ENCODE measurements at places on chromosomes 3 and 15.

- DNase-seq: no peak
Measured at GRCh38 chr15:73237910-73238309, 130.8 kb downstream of the HCN4 start.

DNA sequence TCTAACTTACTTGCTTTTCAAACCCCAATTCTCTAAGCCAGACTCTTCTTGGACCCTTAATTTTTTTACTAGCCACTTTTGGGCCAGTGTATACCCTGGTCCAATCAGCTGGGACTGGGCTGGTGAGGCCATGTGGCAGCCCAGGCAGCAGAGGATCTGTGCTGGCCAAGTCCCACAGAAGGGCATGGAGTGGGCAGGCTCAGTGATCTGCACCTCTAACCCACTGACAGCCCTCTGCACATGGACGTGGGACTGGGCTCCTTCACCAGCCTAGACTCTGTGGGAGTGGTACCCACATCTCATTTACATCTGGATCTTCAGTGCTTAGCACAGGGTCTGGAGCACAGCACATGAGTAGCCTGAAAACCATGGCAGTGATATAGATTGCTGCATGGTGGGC is 56.1 kb upstream of the PRR23C start:
- DNase-seq: no peak

- no peak for DNase-seq
Measured at GRCh38 chr3:111581403-111582119, 13.6 kb downstream of the ZBED2 start.

- no peak for DNase-seq
Measured at GRCh38 chr3:139264375-139264774, 79.4 kb upstream of the MRPS22 start.

DNA sequence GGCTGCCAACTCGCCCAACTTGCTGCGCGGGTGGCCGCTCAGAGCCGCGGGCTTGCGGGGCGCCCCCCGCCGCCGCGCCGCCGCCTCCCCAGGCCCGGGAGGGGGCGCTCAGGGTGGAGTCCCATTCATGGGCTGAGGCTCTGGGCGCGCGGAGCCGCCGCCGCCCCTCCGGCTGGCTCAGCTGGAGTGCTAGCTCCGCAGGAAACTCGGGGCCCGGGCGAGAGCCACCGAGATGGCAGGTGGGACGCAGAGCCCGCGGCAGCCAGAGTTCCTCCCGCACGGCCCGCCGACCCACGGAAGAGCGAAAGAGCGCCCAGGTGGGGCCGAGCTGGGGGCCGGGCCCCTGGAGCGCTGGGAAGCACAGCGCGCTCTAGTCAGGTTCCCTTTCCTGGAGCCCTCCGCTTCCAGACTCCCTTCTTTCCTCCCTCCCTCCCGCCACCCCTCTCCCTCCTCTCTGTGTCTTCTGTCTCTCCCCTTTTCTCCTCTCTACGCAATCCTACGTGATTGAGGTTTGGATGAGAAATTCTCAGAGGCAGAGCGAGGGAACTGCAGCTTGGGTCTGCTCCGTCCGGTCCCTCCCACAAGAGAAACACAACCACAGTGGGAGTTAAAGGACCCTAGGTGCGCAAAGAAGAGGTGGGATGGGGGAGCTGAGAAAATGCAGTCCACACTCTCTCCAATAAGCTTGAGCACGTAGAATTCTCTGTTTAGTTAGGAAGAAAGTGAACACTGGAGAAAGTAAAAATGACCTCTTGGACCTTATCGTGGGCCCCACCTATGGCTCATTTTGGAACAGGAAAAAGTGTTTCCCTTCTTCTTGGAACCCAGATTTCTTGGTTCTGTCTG is 317.3 kb downstream of the FGF12 start:
- DNase-seq: no peak

- no peak for DNase-seq
Measured at GRCh38 chr3:550471-550870, 353.9 kb downstream of the CHL1 start.
